HS-27A (cell line): ENCODE measurements at places on chromosomes 11 and 22.

DNA sequence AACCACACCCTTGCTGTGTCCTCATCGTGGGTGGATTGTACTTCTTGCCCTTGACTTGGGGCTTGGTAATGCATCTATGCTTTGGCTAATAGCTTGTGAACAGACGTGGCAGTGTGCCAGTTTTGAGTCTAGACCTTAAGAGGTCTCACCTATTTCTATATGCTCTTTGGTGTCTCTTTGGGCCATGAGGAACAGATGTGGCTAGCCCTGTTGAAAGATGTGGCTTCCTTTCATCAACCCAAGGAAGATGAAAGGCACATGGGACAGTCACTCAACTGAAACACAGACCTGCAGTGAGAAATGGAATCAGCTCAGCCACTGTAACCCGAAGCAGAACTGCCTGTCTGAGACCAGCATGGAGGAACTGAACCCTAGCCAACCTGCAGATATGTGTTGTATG, 7.9 kb upstream of the NELL1 start:
- no peak for DNase-seq

DNA sequence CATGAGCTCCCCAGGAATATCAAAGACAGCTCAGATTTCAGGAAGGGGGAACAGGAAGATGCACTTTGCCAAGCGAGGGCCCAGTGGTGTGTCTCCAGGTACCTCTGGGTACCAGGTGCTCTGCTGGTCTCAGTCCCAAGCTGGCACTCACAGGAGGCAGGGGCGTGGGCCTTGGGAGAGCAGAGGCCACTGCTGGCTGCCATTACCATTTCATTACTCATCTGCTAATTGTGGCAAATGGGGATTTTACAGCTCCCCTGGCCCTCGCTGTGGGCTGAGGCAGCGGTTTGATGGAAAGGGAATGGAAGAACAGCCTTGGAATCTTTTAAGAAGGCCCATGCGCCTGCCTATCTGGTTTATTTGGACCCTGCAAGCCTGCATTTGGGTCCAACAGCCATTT, 192.0 kb upstream of the NAV2 start:
- DNase-seq, result no peak

GRCh38 chr22:36546092-36546804, 17.3 kb upstream of the EIF3D start:
- no peak for DNase-seq

- DNase-seq, result no peak
These were observed 22.0 kb upstream of the ACER3 start for GRCh38 chr11:76838678-76839068.

DNA sequence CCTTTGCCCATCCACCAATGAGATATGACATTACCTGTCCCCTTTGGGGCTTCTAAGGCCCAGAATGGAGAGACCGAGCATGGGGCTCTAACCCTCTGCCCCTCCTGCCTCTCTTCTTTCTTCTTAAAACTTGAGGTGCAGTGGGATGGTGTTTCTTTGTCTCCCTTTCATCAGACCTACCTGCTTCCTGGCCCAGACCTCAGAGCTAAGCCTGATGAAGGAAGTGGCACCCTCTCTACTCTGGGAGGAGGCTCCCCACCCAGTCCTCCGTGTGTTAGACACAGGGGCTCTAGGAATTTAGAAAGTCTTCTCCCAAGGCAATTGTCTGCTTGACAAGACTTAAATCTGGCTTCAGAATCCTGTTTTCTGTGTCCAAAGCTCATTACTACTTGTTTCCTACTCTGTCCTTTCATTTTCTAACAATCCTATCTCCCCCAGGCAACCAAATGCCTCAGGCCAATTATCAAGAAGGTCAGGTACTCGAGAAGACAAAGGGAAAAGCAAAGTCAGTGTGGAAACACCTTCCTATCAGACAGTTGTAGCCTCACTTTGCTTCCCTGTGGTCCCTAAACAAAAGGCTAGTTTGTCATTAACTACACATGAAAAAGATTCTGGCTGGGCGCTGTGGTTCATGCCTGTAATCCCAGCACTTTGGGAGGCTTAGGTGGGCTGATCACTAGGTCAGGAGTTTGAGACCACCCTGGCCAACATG, 20.3 kb upstream of the PARVA start:
- no peak for DNase-seq

- no peak for DNase-seq
These were observed 62.2 kb upstream of the B3GAT1 start for GRCh38 chr11:134474070-134474860.

DNA sequence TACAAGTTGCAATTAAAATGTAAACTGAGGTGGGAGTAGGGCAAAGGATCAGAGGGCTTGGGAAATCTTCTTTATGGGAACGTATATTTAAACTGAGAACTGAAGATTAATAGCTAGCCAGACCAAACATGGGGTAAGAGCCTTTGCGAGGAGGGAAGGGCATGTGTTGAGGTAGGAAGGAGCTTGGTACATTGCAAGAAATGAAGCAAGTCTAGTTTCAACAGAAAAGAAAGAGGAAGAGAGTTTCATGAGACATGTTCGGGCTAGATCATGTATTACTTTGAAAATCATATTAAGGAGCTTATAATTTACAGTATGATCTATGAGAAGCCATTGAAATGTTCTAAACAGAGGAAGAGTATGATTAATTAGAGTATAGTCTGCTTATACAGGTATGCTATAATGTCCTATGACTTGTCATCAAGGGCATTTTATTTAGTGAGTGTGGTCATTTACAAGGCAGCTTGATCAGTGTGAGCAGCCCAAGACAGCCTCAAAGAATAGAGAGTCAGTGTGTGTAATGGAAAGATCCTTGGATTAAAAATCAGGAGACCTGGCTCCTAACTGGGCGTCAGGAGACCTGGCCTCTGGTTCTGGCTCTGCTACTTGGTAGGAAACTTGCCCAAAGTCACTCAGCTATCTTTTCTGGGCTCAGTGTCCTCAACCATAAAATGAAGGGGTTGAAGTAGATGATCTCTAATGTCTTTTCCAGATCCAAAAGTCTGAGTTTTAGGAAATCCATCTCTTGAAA, 10.9 kb downstream of the GAS2 start:
- no peak for DNase-seq

DNA sequence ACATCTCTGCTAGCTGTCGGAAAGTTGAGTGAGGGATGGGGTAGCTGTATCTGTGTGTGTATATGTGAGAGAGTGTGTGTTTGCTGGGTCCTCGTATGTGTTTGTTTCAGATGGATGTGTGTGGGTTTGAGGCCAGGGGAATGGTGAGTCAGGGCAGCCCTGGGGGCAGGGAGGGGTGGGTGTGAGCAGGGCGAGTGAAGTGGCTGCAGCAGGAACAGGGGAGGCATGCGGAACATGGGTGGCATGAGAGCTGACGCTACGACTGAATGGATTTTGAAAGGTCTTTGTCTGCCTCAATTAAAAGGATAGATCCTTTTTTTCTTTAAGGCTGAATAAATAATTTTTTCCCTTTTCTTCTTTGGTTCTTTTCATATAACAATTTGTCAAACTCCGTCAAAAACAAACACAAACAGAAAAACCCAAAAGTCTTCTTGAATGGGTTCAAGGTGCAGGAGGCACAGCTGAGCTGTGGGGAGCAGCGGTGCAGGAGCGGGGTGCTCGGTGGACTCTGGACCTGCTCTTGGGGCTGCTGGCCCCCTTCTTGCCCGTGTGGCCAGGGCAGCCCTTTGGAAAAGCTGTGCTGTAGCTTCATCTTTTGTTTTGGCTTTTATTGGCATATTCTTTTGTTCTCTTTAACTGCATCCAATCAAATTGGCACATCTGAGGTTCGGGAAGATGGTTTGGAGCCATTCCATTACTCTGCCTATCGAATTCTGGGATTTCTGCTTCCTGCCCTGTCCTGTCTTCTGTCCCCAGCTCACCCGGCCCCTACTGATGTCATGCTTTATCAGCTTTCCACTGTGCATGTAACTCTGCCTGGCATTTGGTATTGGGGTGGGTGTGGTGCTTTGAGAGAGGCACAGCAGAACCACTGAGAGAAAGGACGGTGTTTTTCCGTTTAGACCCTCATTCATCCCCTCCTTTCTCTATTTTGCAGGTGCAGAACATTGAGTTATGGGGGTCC, 80.1 kb downstream of the ADAMTS15 start:
- no peak for DNase-seq

DNA sequence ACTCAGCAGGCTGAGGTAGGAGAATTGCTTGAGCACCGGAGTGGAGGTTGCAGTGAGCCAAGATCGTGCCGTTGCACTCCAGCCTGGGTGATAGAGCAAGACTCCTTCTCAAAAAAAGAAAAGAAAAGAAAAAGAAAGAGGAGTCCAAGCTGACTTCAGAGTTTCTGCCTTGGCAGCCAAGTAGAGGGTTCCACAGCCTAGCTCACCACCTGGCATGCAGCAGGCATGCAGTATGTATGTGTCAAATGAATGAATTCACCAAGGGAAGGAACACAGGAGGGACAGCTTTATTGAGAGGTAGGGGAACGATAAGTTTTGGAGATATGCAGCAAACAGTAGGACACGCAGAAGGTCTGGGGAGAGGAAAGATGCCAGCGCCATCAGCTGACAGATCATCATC, 230.4 kb downstream of the BUD13 start:
- DNase-seq, result no peak

- DNase-seq, result no peak
These were observed 11.3 kb upstream of the RCN1 start for GRCh38 chr11:32079553-32079952.

GRCh38 chr11:103648670-103649400, 387.6 kb upstream of the DDI1 start:
- DNase-seq, result no peak

DNA sequence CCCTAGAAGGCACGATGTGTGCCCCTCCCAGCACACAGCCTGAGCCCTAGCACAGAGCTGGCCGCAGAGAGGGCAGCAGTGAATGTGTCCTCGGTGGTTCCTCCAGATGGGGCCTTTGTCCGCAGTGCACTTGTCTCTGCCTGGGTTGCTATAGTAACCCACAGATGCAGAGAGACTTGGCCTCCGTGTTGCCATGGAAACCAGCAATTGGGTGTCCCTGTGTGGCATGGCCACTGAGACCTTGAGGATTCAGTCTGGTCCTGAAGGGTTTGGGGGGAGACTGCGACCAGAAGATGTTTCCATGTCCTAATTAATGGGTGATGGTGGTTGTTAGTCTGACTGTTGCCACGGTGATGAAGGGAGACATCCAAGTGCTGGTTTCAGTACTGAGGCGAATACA, 42.6 kb upstream of the TUB start:
- DNase-seq, result no peak

GRCh38 chr11:47130543-47130942, 46.1 kb downstream of the ARFGAP2 start:
- DNase-seq, result no peak

DNA sequence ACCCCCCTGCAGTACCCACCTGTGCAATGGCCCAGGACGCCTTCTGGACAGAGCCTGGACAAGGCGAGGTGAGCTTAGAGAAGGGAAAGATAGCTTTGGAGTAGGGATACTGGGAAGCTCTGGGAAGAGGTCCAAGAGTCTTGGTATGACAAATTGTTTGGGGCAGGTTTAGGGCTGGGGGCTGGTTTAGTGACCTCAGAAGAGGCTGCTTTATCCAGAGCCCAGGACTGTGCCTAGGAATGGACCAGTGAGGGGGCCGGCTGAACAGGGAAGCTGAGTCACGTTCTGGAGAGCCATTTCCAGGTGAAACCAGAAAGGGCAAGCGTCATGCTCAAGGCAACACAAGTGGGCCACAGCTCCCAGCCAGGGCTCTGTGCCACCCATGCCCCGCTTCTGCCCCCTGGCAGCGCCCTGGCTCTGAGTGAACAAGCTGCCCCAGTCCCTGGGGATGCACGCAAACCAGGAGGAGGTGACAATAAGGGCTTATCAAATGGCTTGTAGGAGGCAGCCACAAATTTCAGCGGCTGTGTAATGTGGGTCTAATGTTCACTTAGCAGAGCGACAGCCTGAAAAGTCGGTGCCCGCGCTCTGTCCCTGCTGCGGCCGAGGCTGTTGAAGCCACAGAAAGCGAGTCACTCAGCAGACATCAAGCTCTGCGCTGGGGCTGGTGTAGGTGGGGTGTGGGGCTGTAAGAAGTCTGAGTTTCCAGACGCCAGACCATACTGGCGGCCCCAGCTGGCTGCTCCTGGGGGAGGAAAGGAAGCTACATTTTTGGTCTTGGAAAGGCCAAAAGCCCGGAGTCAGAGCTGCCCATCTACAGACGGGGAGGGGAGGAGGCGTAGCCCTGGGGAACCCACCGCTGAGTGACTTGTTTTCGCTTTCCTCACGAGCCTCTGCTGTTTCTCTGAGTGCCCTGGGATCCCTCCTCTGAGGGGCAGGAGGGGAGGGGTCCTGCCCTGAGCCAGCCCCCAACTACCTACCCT, 18.3 kb upstream of the SYT7 start:
- no peak for DNase-seq

DNA sequence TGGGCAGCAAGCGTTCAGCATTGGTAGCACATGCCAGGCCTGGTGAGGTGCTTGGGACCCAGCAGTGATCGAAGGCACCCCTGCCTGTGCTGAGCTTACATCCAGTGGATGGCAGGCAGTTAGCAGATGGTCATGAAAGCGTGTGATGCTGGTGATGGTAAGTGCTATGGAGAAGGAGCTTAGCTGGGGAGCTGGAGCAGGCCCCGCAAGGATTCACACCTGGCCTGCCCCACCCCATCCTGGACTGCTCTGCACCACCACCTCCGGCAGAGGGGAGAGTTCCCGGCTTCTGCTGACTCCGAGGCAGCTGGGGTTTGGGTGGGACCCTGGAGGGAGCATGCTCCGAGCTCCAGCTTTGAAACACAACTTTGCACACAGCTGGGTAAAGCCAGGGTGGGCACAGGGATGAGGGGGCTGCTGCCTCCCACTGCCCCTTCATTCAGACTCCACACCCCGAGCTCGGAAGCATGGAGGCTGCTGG, 16.2 kb downstream of the MPPED1 start:
- no peak for DNase-seq

DNA sequence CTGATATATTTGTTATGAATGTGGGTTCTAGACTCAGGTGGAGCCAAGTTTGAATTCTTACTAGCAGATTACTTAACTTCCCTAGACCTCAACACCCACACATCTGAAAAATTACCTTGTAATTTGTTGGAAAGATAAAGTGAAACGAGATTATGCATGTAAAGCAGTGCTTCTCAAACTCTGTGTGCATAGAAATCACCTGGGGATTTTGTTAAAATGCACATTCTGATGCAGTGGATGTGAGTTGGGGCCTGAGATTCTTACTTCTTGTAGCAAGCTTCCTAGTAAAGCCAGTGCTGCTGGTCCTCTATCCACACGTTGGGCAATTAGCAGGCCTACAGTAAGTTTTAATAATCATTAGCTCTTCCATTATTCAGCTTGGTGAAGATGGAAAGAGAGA, 15.1 kb upstream of the CEP295 start:
- no peak for DNase-seq

GRCh38 chr11:78187366-78188285, 800 bp downstream of the KCTD21 start:
- DNase-seq, result no peak

GRCh38 chr11:131686836-131687235, 316.4 kb downstream of the NTM start:
- no peak for DNase-seq

GRCh38 chr11:5007561-5007960, 12.9 kb downstream of the OR51L1 start:
- DNase-seq, result no peak

- no peak for DNase-seq
These were observed 1059.7 kb downstream of the OPCML start for GRCh38 chr11:132472411-132473172.
